ENCODE measurements at places on chromosomes 4 and X. TPM values are rescaled to one million over a fixed set of nuclear protein-coding genes. Genes with fewer than 3 reads are reported as not detected.

DNA sequence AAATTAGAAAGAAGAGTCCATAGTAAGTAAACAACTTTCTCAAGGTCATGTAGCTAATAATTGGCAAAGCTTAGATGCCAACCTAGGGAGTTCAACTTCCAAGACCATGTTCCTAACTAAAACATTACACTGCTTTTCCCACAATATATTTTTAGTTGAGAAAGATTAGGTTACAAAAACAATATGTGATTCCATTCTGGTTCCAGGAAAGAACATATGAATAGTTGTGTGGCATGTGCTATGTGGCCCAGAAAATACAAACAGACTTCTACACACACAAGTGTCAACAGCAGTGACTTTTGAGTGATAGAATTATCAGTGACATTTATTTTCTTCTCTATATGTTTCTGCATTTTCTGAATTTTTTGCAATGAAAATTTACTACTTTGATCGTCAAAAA lies 62.7 kb upstream of the EDNRA start:
- no peak for DNase-seq

DNA sequence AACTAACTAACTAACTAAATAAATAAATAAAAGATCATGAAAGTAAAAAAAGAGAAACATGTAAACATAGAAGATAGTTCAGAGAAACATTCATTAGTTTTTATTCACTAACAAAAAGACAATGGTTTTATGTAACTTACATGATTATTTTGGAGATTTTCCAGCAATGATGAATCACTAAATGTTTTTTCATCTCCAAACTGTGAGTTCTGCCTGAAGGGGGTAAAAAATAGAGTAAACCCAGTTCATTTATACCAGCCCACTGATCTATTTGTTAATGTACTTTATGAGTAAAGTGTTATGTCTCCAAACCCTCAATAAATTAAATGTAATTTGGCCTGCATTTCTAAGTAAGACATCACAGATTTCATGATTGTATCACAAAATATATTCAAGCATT lies 101.1 kb downstream of the ATP8A1 start:
- no peak for DNase-seq

DNA sequence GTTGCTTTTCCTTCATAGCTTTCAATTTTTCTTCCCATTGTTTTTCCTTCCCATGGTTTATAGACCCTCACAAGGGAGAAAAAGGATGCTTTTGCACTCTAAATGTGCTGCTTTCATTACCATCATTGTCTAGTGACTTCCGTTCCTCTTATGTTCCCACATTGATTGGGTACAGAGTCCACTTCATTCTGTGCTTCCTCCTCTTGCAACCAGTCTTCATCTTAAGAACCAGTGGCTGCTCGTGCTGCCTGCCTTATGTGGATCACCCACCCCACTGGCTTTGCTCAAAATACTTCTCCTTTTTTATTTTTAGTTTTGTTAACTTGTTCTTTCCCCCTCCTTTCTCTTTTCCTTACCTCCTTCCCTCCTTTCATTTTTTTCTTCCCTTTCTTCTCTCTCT lies 76.5 kb upstream of the BOD1L1 start:
- DNase-seq: no peak

DNA sequence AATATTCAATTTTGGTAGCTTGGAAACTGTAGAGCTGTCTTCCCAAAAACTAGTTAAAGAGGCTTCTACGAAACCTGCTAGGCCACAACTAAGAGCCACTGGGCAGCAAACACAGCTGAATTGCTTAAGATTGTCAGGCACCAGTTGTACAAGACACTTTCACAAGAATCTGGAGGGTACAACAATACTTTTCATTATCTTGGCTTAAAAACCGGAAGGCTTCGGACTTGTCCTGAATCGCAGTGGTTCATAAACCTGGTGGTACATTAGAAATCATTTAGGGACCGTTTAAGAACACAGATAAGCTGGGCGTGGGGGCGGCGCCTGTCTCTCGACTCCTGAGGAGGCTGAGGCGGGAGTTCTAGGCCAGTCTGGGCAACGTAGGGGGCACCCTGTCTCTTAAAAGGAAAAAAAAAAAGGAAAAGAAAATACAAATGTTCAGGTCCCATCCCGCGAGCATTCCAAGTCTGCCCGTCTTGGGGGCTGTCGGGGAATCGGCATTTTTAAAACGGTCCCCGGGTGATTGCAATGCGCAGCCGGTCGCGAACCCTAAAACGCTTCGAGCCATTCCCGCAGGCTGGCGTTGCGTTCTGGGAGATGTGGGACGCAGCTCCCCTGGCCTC lies 763 bp downstream of the PYURF start:
- DNase-seq: peak; percentile 50

DNA sequence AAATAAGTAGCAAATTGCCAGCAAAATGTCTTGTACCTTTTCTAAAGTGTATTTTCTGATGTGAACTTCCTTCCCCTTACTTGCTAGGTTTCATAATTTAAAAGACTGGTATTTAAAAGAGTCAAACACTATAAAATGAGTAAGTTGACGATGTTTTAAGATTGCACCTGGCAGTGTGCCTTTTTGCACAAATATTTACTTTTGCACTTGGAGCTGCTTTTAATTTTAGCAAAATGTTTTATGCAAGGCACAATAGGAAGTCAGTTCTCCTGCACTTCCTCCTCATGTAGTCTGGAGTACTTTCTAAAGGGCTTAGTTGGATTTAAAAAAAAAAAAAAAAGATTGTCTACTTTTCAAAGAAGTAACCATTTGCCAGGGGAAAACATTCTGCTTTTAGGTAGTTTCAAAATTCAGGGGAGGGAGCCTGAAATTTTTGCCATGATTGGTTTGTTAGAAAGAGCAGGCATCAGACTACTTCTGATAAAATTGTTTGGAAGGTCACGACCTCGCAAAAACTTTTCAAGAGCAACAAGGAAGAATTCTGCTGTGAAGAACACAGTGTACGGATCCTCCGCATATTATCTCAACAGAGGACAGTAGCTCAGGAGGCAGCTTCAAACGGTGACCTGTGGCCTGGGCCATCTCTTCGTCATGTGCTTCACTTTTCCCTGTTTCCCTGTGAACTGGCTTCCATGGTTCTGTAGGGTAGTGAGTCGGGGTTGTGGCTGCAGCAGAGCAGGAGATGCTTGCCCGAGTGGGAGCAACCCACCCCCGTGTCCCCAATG lies 66.1 kb downstream of the CDS1 start:
- DNase-seq: no peak

DNA sequence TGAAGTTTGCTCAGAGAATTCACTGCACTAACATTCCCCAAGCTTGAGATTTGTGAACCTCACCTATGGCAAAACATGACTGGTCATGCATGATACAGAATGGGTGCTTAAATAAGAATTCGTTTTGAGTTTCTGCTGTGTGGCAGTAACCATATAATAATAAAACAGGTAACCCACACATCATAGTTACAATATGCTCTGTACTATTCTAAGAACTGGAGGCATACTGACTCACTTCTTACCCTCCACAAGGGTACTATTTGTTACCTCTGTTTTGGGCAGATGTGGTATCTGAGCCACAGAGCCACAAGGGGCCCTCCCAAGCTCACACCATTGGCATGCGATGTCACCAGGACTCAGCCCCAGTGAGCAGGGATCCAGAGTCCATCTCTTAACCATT lies 17.6 kb downstream of the SLC2A9 start:
- DNase-seq: peak; percentile 38

GRCh38 chrX:22203186-22203585 lies 69.5 kb upstream of the CBLL2 start:
- DNase-seq: no peak

- DNase-seq: no peak
Observed at GRCh38 chr4:59655996-59656395, 1544.1 kb upstream of the ADGRL3 start.

DNA sequence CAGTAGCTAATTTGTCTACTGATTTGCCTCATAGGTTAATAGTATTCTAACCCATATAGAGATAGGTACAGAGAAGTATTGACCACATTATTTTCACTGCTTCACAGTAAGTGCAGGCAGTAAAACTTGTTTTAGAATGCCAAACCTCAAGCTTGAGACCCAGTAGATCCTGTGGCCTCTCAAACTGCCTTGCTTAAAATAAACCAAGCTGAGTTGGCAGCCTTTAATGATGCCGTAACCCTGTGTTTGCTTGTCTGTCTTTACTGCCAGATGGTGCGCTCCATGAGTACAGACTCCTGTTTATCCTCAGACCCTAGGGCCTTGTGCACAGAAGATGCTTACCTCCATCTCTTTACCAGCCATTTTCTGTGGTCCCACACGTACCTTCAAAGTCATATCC lies 50.8 kb downstream of the ANXA3 start:
- DNase-seq: no peak

DNA sequence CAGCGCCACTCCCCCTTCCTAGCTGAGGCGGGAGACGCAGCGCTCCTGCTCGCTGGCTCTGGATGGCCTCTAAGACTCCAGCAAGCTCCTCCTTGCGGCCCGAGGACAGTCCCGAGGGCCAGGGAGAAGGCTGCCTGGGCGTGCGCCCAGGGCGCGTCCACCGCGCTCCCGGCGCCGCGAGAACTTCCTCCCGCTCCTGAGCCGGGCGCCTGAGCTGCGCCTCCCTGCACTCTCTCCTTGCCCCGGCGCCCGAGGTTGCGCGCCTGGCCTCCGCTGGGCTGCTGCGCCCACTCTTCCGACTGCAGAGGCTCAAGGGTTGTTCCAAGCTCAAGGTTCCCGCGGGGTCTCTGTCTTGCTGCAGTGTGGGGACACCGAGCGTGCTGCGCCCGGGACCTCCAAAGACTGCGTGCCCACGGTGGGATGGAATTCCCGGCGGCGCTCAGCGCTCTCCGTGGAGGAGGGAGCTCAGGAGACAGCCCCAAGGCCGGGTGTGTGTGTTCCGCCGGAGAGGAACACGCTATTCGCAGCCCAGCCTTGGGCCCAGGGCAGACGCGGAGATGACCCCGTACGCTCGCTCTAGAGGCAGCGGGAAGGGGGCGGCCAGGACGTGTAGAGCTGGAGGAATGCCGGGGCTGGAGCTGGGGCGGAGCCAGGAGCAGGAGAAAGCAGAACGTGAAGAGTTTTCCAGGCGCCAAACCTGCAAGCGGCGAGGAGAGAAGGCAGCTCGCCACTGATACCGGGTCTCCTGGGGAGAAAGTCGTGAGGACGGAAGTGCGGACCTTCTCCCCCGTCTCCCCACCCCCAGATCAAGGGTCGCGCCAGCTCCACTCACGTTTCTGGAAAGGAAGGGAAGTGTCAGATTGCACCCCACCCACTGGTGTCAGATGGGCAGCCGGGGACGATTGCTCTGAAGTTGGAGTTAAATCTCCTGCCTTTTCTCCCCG lies at the start of gene ARHGAP6:
ARHGAP6 (minus strand) TSS at position 753 of the 944 bp plus-strand sequence. CDS start 1,092 bp downstream, outside the sequence.
- DNase-seq: no peak

DNA sequence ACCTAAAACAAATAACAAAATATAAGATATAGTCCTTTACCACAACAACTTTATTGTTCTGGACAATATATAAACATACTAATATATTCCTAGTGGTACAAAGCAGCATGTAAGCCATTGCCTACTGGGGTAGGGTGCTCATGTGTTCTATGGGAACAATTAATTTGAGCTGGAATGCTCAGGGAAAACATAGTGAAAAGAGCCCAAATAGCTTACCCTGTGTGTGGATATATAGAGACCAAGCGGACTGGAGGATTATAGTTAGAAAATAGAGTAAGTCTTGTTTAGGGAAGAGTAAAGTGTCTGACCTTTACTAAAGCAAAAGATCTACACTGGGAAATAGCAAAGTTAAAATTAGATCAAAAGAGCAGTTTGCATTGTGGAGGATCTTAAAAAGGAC lies 64.8 kb downstream of the MAD2L1 start:
- no peak for DNase-seq

DNA sequence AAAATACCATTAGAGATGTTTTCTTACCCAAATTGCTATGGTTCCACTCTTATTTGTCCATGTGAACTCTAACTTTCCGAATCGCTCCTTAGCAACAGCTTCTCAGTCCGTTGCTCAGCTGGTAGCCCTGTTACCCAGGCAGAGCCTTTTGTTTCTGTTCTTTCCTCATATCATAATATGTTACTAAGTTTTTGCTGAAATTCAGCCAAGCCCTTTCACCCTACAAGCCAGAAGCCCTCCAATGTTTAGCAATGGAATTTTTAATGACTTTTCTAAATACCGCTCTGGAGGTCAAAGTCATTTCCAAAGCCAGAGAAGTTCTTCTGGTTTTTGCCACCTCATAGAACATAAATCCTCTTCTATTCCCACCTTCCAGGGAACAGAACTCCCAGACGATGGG lies 1029.5 kb downstream of the C4orf33 start:
- DNase-seq: no peak

- DNase-seq: no peak
Observed at GRCh38 chr4:114015444-114015899, 36.0 kb upstream of the ARSJ start.

DNA sequence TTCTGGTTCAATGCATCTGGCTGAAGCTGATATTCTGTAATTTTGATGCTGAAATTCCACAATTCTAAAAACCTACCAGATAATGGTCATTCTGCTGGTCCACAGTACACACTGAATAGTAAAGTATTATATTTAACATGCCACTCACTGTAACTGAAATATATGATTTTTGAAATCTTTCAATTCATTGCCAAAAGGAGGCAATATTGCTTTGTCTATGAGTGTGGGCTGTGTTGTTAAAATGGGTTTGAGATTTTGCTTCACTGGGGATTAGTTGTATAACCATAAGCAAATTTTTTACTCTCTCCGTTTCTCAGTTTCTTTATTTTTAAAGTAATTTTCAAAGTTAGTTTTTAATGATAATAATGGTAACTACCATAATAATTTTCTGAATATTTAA lies 1404.1 kb upstream of the IGFBP7 start:
- DNase-seq: no peak

DNA sequence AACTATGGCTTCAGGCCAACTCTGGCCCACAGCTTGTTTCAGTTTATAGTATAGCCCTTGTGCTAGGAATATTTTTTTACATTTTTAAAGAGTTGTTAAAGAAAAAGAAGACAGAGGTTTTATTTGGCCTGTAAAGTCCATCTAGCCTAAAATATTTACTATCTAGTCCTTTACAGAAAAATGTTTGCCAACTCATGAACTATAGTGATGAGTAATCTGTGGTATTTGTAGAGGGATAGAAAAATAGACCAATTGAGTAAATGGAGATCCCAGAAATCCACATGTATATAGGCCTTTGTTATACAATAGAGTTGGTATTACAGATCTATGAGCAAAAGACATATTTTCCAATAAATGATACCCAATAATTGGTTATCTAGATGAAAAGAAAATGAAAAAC lies 288.7 kb downstream of the PRDM5 start:
- DNase-seq: no peak

PABPC1L2A gene
- total RNA-seq: not detected

CCDC110 gene
- 0.19 TPM for total RNA-seq

HPGDS gene
- not detected for total RNA-seq

CENPE gene
- total RNA-seq: 34.2 TPM

DCAF4L1 gene
- total RNA-seq: 0.27 TPM

FGB gene
- not detected for total RNA-seq

IL1RAPL1 gene
- not detected for total RNA-seq

KLHL2 gene
- 23.7 TPM for total RNA-seq

AR gene
- not detected for total RNA-seq
